ENCODE measurements at places on chromosomes 6 and 20. TPM values are rescaled to one million over a fixed set of nuclear protein-coding genes. Genes with fewer than 3 reads are reported as not detected.

TUBB2B gene
- total RNA-seq = 3.9 TPM

GOPC gene
- total RNA-seq = 24.2 TPM

PRSS16 gene
- 15.2 TPM for total RNA-seq

COL9A3 gene
- total RNA-seq = 5.8 TPM

FOXC1 gene
- 11.2 TPM for total RNA-seq

SPINT3 gene
- total RNA-seq = not detected

CD164 gene
- total RNA-seq = 230 TPM

AVP gene
- not detected for total RNA-seq

ELOVL2 gene
- 17.9 TPM for total RNA-seq

CYP24A1 gene
- total RNA-seq = not detected

GABRR2 gene
- total RNA-seq = 0.14 TPM

EFCAB8 gene
- 1.8 TPM for total RNA-seq

ADGRG6 gene
- 18.0 TPM for total RNA-seq

- H3K27ac ChIP-seq = no peak overlapping the region
- H3K36me3 ChIP-seq = no peaks in the 10 kb centered on the region
- no peak for DNase-seq
Measured at GRCh38 chr20:55216525-55217242, 741.3 kb downstream of the DOK5 start.

DNA sequence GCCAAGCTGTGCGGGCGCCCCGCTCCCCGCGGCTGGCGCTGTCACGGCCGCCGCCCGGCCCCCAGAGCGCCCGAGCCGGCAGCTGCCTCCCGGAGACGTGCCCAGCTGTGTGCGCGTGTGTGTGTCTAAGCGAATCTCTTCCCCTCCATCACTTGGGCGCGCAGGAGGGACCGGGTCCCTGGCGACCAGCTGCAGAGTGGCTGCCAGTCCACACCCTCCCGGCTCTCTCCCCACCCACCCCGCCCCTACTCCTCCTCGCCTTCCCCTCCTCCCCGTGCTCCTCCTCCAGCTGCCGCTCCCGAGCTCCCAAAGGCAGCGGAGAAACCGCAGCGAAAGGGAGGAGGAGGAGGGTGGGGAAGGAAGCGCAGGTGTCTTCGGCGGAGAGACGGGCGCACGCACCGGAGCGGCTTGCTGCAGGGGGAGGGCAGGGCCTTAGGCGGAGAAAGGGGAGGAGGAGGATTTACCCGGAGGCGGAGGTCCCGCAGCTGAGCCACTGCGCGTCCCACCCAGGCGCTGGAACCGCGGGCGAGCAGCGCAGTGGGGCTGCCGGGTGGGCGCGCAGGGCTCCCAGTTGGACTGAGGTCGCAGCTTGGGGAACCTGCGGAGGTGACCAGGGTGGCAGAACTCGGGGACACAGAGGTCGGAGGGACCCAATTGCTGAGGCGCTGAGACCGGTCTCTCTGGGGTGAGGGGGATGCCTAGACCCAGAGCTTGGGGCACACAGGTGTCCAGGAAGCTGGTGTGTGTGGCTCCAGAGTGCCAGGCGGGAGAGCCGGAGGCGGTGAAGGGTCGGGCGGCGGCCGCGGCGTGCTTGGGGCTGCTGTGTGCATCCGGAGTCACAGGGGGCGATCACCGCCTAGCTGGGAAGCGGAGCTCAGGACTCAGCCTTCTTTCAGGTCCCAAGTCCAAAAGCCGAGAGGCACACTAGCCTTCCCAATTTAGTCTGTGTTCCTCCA is at the start of gene HS3ST5:
TSS of gene HS3ST5 (minus strand) at position 198 of the 956 bp plus-strand sequence. CDS start 280,178 bp downstream, outside the sequence.
- H3K4me1 ChIP-seq = peaks cover 3% of the 10 kb centered on the region
- no peak within 1 kb of the TSS for H3K27ac ChIP-seq
- H3K4me3 ChIP-seq = peak within 1 kb of the TSS; percentile 30
- H3K36me3 ChIP-seq = no peaks in the 10 kb centered on the region
- peaks cover 7% of the 10 kb centered on the region for H3K27me3 ChIP-seq
- DNase-seq = no peak

- no peak for DNase-seq
- no peaks in the 10 kb centered on the region for H3K27me3 ChIP-seq
- no peaks in the 10 kb centered on the region for H3K4me1 ChIP-seq
- H3K4me3 ChIP-seq = no peak overlapping the region
Measured at GRCh38 chr6:114092943-114093342, 122.0 kb upstream of the HDAC2 start.

- DNase-seq = no peak
- H3K27me3 ChIP-seq = no peaks in the 10 kb centered on the region
- peaks cover 2% of the 10 kb centered on the region for H3K4me1 ChIP-seq
- no peaks in the 10 kb centered on the region for H3K36me3 ChIP-seq
- H3K27ac ChIP-seq = no peak overlapping the region
Measured at GRCh38 chr6:41693281-41694240, 41.8 kb downstream of the TFEB start.

GRCh38 chr6:170087941-170088581 is 202.8 kb downstream of the DLL1 start:
- no peaks in the 10 kb centered on the region for H3K27me3 ChIP-seq
- H3K4me3 ChIP-seq = no peak overlapping the region
- DNase-seq = no peak
- no peaks in the 10 kb centered on the region for H3K36me3 ChIP-seq

GRCh38 chr6:112886415-112886814 is 539.3 kb downstream of the RFPL4B start:
- no peaks in the 10 kb centered on the region for H3K36me3 ChIP-seq
- H3K27me3 ChIP-seq = no peaks in the 10 kb centered on the region

GRCh38 chr20:37257988-37258387 is 3.6 kb downstream of the GHRH start:
- no peak overlapping the region for H3K4me3 ChIP-seq
- H3K27me3 ChIP-seq = no peaks in the 10 kb centered on the region
- no peak for DNase-seq
- H3K36me3 ChIP-seq = no peaks in the 10 kb centered on the region

GRCh38 chr6:94462231-94462630 is 1042.9 kb upstream of the EPHA7 start:
- H3K27ac ChIP-seq = no peak overlapping the region
- H3K4me3 ChIP-seq = no peak overlapping the region
- H3K27me3 ChIP-seq = no peaks in the 10 kb centered on the region
- no peaks in the 10 kb centered on the region for H3K36me3 ChIP-seq

DNA sequence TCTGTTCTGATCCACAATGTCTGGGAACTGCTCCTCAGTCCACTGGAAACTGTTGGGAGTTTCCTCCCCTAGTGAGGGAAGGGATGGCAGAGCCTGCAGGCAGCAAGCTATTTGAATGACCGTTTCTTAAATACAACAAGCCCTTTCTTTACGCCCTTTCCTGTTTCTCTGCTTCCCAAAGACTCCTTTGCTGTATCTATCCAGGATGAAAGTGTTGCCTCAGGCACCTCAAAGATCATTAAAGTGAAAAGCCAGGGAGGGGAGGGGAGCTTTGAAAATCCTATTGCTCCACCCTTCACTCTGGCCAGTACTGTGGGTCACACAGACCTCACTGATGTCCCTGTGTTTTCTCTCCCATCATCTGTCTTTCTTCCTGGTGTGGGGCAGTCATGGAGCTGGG is 213.1 kb downstream of the RNF144B start:
- H3K4me3 ChIP-seq = no peak overlapping the region
- no peak overlapping the region for H3K27ac ChIP-seq
- H3K4me1 ChIP-seq = no peaks in the 10 kb centered on the region
- H3K36me3 ChIP-seq = no peaks in the 10 kb centered on the region
- DNase-seq = no peak

DNA sequence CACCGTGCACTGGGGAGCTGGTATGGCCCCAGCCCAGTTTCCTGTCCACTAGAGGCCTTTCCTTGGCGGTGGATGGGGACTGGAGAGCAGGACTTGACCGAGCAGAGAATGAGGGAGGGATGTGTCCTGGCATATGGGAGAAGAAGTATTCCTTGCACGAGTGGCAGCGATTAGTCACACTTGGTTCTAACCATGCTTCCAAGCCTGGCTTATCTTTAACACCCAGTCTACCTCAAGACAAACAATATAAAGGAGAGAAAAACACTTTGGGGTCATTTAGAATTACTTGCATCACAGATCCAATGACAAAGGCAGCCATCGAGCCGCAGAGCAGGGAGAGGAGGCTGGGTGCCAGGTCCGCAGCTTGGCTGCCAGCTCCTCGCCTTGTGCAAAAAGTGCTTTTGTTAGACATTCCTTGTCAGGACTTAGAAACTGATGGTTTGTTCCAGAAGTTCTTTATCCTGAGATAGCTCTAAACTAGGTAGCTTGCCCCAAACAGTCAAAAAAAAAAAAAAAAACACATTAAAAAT is 214.9 kb upstream of the GMDS start:
- no peaks in the 10 kb centered on the region for H3K4me1 ChIP-seq
- H3K36me3 ChIP-seq = no peaks in the 10 kb centered on the region
- H3K27ac ChIP-seq = no peak overlapping the region
- no peaks in the 10 kb centered on the region for H3K27me3 ChIP-seq
- DNase-seq = no peak
- no peak overlapping the region for H3K4me3 ChIP-seq

- H3K36me3 ChIP-seq = no peaks in the 10 kb centered on the region
- no peaks in the 10 kb centered on the region for H3K4me1 ChIP-seq
- H3K27ac ChIP-seq = no peak overlapping the region
- no peaks in the 10 kb centered on the region for H3K27me3 ChIP-seq
Measured at GRCh38 chr6:132484680-132485018, 28.3 kb downstream of the STX7 start.

GRCh38 chr6:151289399-151290007 is 49.7 kb downstream of the AKAP12 start:
- H3K4me3 ChIP-seq = no peak overlapping the region
- no peak for DNase-seq
- no peaks in the 10 kb centered on the region for H3K27me3 ChIP-seq
- no peak overlapping the region for H3K27ac ChIP-seq
- no peaks in the 10 kb centered on the region for H3K4me1 ChIP-seq

DNA sequence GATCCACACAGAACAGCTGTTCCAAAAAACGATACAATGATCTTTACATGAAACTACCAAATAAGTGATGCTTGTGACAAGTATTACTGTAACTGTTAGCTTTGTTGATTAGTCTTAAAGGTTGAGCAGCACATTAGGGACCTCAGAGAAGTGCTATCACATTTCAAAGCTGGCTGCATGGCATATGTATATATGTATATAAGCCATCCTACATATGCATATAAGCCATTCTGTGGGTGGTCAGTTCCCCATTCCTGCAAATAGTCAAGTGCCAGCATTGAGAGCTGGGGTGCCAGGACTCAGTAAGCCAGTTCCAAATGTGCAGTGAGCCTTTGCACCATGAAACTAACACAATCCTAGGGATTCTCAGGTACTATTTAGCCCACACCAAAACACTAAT is 296.3 kb downstream of the FOXC1 start:
- no peak overlapping the region for H3K4me3 ChIP-seq
- H3K36me3 ChIP-seq = no peaks in the 10 kb centered on the region
- no peak overlapping the region for H3K27ac ChIP-seq
- H3K27me3 ChIP-seq = no peaks in the 10 kb centered on the region
- DNase-seq = no peak

GRCh38 chr6:159431750-159432149 is 261.3 kb downstream of the SOD2 start:
- DNase-seq = no peak
- H3K27ac ChIP-seq = no peak overlapping the region
- no peak overlapping the region for H3K4me3 ChIP-seq

GRCh38 chr6:64064919-64065318 is 429.3 kb downstream of the PHF3 start:
- no peak overlapping the region for H3K27ac ChIP-seq
- H3K27me3 ChIP-seq = no peaks in the 10 kb centered on the region
- no peaks in the 10 kb centered on the region for H3K36me3 ChIP-seq
- H3K4me3 ChIP-seq = no peak overlapping the region

GRCh38 chr6:169028343-169028742 is 225.3 kb downstream of the THBS2 start:
- no peaks in the 10 kb centered on the region for H3K4me1 ChIP-seq
- no peaks in the 10 kb centered on the region for H3K27me3 ChIP-seq
- H3K36me3 ChIP-seq = no peaks in the 10 kb centered on the region
- DNase-seq = no peak
- no peak overlapping the region for H3K27ac ChIP-seq

GRCh38 chr6:54285595-54285994 is 22.6 kb upstream of the TINAG start:
- no peaks in the 10 kb centered on the region for H3K27me3 ChIP-seq
- H3K4me3 ChIP-seq = no peak overlapping the region
- no peak for DNase-seq
- H3K27ac ChIP-seq = no peak overlapping the region
- no peaks in the 10 kb centered on the region for H3K36me3 ChIP-seq

GRCh38 chr20:32957459-32957858 is 46.8 kb downstream of the SUN5 start:
- H3K27ac ChIP-seq = no peak overlapping the region
- H3K36me3 ChIP-seq = no peaks in the 10 kb centered on the region
- DNase-seq = no peak
- H3K4me3 ChIP-seq = no peak overlapping the region

DNA sequence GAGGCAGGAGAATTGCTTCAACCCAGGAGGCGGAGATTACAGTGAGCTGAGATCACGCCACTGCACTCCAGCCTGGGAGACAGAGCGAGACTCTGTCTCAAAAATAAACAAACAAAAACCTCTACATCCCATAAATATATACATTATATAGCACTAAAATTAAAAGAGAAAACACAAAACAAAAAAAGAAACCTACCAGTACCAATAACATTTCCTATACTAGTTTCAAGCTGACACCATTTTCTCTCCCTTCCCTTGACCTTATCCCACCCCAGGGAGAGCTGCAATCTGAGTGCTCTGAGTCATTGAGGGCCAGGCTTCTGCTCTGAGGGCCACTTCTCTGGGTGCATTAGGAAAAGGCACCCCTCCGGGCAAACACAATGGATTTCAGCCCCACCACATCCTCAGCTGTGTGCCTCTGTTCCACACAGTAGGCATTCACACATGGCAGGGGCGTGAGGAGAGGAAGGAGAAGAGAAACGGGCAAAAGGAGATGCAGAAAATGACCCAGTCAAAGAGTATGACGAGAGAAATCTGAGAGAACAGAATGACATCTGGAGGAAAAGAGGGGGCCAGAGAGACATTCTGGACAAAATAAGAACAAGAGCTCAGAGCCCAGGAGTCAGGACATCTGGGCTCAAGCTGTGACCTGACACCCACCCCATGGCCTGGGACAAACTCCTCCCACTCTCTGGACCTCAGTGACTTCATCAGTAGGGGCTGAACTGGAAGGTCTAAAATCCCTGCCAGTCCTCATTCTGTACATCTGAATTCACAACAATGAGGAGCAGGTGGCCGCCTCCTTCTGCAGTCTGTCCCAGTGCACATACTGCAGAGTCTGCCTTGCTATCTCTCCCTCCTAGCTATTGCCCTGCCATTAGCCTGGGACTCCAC is 18.2 kb downstream of the TRIM26 start:
- no peaks in the 10 kb centered on the region for H3K4me1 ChIP-seq
- DNase-seq = no peak
- H3K4me3 ChIP-seq = no peak overlapping the region

- no peak for DNase-seq
- no peak overlapping the region for H3K27ac ChIP-seq
- no peaks in the 10 kb centered on the region for H3K27me3 ChIP-seq
- H3K36me3 ChIP-seq = no peaks in the 10 kb centered on the region
- H3K4me3 ChIP-seq = no peak overlapping the region
Measured at GRCh38 chr20:38538789-38539188, 42.2 kb upstream of the ADIG start.

- H3K36me3 ChIP-seq = no peaks in the 10 kb centered on the region
- H3K27ac ChIP-seq = no peak overlapping the region
- H3K4me1 ChIP-seq = no peaks in the 10 kb centered on the region
- peak; percentile 37 for DNase-seq
Measured at GRCh38 chr6:86856937-86857563, 80.3 kb upstream of the HTR1E start.

- no peaks in the 10 kb centered on the region for H3K4me1 ChIP-seq
- DNase-seq = no peak
- H3K36me3 ChIP-seq = no peaks in the 10 kb centered on the region
- no peak overlapping the region for H3K27ac ChIP-seq
- no peaks in the 10 kb centered on the region for H3K27me3 ChIP-seq
- no peak overlapping the region for H3K4me3 ChIP-seq
Measured at GRCh38 chr6:80733641-80734040, 627.2 kb downstream of the BCKDHB start.

All from prostate gland (tissue), 2 donors.